ENCODE measurements at places on chromosomes 2 and 18.

DNA sequence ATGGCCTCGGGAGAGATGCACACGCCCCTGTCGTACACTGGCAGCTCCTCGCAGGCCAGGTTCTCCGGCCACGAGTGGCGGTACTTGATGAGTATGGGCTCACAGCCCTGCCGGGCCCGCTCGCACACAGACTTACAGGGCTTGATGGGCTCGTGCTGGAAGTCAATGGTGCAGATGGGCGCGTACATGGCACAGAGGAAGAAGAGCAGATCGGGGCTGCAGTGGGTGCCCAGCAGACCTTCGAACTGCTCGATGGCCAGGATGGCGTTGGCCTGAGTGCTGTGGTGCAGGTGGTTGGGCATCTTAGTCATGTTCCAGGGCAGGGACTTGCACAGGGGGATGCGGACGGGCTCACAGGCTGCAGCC lies 359 bp downstream of the FRZB start:
- no peak for DNase-seq

DNA sequence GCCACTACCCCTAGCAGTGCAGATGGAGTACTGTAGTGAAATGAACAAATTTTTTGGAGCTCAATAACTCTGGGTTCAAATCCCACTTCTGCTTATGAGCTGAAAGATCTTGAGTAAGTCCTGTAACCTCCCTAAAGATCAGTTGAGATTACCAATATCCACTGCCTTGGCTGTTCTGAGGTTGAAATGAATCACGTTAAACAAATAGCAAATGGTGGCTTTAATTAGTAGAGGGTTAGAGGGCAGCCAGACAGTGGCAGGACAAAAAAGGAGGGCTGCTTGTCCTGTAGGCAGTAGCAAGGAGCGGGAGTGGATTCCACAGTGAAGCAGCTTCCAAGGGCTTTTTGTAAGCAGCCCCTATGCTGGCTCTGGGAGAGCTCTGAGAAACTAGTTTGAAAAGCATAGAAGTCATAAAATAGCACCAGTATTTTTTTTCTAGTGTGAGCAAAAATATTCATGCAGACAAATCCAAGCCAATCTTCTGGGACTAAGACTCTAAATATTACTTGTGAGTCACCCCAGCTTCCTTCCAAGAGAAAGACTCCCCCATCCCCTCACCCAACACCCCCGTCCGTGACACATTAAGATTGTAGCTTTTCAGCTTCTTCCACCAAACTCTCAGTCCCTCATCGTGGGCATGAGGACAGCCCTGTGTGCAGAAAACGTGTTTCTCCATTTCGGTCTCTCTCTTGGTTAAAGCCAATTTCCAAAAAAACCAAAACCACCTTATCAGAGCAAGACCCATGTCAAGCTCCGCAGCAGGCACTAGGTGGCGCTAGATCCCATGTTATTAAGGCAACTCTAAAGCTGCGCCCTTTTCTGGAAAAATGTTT lies 123.5 kb upstream of the LGALSL start:
- DNase-seq, result peak; percentile 28

DNA sequence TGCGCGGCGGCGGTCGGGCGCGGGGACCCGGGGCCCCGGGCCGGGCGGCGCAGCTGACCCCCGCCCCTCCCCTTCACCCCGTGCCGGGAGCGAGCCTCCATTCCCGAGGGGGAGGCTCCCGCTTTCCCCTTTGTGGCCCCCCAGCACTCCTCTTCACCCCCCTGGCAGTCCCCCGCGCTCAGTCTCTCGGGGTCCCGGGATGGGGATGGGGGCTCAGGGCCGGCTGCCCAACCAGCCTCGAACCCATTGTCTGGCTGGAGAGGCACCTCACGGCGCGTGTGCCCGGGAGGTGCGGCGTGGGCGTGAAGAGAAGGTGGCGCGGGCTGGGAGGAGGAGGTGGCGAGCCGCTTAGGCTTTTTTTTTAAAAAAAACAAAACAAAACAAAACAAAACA lies 748 bp downstream of the FMNL2 start:
- DNase-seq, result no peak

DNA sequence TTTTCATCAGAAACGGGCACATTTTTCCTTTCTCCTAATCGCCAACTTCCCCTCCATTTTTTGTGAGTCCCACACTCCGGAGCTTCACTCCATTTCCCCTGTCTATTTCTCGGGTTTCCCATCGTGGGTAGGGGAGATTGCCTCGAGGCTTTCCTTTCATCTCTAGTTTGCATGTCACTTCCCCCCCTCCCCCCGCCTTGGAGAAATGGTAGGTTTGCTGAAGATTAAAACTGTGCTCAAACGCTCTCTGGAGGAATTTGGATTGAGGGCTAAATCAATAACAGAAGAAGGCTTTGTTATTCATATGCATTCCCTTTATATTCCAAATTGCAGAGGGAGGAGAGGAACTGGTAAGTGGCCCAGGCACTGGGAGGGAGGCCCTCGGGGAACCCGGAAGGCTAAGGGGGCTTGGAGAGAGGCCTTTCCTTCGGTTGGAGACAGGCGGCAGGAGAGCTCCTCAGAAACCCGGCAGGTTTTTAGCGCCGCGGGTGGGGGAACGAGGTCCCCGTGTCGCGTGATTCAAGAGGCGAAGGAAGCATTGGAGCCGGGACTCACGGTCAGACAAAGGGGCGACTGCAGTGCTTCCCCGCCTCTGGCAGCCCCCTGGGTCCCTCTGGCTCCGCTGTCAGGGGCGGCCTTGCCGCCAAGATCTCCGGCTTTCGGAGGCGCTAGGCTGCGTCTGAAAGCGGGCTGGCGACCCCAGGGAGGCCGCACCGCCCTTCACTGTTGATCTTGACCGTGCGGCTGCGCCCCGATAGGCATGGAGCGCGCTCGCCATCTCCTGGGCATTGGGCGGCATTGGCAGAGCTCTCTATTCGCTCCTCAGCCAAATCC lies 2.4 kb upstream of the HOXD12 start:
- DNase-seq, result peak; percentile 83

- DNase-seq, result no peak
Measured at GRCh38 chr2:200239216-200239615, 67.3 kb upstream of the SPATS2L start.

DNA sequence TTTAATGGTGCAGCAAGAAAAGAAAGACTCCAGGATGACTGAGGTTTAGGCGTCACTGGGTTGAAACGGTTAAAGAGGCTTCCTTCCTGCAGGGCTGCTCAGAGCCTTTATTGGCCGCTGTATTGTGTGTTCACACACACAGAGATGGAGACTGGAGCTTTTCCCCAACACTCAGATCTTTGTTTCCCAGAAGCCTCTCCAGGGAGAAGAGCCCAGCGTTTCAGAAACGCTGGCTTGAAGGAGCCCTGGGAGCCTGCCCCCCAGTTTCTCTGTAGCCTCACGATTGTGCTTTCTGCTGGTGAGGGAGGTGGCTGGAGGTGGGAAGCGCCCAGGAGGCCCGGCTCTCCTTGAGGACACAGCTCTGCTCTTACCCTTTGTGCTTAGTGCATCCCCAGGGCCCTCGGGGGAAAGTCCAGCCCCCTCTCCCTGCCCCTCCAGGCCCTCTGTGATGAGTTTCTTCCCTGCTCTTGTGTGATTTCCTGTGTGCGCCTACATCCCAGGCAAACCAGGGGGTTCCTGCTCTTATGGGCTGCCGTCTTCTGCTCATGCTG lies 37.1 kb downstream of the RRM2 start:
- DNase-seq, result no peak

DNA sequence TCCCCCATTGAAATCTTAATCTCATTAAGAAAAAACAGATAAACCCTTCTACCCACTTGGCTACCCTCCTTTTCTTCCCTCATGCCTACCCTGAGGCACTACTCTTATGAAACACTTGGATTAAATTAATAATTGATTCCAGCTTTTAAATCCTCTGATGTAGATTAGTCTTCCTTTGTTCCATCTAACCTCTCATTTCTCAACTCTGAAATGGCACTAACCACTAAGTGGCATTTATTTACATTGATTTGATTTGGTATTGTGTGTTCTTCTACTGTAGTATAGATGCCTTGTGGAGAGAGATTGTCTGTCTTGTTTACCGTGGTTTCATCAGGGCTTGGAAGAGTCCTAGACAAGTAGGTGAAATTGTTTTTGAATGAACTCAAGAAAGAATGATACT lies 26.7 kb downstream of the ITGA4 start:
- no peak for DNase-seq

DNA sequence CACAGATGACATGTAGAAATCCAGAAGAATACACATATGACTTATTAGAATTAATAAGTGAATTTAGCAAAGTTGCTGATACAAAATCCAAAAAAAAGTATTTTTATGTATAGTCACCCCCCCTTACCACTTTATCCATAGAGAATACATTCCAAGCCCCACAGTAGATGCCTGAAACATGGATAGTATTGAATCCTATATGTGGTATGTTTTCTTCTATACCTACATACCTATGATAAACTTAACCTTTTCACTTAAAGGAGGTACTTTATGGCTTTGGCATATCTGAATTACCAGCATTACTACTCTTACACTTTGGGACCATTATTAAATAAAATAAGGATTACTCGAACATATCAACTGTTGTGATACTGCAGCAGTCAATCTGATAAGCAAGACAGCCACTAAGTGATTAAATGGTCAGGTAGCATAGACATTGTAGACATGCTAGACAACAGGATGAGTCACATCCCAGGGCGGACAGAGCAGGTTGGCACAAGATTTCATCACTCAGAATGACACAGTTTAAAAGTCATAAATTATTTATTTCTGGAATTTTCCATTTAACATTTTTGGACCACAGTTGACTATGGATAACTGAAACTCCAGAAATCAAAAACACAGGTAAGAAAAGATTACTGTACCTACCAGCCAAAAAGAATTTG lies 208.2 kb upstream of the CHAC2 start:
- no peak for DNase-seq

DNA sequence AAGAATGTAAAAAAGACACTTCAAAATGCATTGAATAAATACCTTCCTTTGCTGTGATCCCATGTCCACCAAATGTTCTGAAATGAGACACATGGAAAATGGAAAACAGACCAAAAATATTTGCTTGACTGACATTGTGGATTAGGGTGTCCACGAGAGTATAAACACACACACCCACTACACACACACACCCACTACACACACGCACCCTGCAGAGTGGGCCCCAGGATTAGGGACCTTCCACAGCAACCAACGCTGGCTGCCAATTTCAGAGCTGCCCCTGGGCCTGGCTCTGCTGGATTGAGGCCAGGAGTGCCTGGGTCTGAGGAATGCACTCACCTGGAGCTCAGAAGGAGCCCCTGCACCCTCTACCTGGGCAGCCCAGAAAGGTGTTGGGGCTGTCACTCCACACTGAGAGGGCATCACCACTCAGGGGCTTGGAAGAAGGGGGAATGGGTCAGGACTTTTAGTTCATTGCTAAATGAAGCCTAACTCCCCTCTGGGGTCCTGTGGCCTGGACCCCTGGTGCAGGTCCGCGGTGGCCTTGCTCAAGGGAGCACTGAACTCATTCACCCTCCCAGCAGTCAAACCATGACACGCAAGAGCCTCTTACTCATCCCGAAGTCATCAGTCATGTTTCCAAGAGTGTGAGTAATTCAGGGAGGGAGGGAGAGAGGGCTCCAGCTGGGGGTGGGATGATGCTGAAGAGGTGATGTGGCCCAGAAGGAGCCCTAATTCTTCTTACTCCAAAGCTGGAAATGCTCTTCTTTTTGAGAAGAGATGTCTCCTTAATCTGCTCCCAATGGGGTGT lies 50.2 kb upstream of the PLB1 start:
- DNase-seq, result no peak

DNA sequence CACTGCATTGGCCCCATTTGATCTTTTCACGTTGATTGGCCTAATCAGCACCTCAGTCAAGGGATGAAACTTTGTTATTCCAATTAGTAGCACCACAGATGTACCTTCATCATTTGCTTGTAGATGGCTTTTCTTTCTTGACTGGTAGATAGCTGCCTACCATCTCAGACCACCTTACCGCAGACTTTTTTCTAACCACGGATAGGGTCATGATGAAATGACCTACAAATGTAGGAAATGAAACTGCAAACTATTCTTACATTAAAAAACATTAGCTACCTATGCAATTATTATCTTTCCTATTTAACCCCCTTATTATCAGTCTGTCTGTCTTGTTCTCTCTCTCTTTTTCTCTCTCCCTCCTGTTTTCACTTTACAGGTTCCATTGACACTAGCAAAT lies 22.4 kb upstream of the SLC25A52 start:
- no peak for DNase-seq

DNA sequence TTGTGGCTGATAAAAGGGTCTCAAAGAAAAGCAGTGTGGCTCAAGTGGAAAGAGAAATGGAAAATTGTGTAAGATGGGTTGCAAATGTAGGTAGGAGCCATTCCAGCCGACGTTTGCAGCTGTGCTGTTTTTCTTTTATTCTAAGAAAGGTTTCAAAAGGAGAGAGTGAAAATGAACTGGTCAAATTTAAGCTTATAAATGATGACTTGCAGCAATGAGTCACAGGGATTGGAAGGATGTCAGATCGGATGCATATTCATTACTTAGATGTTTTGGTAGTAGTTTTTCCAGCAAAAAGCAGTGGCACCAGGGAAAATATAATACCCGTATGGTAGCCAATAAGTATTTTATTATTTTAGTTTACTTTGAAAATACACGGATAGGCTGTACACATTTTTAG lies 79.1 kb downstream of the LRRTM4 start:
- DNase-seq, result no peak

GRCh38 chr18:58044370-58045241 lies 580 bp downstream of the NEDD4L start:
- peak; percentile 29 for DNase-seq

- DNase-seq, result no peak
Measured at GRCh38 chr18:46097431-46097800, 680 bp downstream of the ATP5F1A start.

DNA sequence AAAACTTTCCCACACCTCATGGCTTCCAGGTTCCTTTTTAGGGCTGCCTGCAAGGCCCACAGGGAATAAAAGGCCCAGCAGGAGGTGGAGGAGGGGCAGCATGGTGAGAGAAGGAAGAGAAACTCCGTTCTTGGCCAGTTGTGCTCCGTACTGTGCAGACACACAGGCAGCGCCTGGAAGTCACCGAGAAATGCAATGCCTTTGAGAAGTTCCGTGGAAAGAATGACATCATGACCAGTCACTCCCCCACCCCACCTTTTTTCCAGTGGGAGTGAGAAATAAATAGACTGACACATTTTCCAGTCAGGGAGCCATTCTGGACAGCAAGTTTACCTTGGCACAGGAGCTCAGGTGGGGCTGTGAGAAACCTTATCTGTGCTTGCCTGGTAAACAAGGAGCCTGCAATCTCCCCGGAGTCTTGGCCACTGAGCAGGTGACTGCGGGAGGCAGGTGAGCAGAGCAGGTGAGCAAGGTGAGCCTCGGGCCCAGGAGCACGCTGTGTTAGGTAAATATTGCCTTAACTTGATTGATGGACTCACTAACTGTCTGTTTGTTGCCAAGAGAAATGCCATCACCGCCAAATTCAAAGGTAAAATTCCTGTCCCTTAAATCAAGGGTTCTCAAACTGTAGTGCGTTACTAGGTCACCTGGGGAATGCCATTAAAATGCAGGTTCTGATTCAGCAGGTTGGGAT lies 13.5 kb upstream of the LBH start:
- no peak for DNase-seq

DNA sequence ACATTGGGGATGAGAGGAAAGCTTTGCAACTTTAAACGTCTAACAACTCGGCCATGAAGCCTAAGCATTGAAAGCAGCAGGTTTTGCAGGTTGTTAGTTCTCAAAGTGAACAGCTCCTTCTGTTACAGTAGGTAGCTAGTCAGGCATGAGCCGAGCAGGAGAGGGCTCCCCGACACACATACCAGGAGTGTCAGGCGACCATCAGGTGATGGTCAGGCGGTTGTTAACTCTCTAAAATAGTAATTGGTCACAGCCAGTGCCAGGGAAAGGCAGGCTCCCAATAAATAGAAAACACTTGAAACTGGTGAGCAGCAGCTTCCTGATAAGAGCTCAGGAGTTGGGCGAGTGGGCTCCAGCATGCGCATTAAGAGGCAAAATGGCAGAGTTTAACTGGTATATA lies 53.5 kb upstream of the DAPL1 start:
- no peak for DNase-seq

GRCh38 chr18:56569416-56569815 lies 69.0 kb downstream of the TXNL1 start:
- DNase-seq, result no peak
